ENCODE measurements at places on chromosomes 7 and 10. TPM values are rescaled to one million over a fixed set of nuclear protein-coding genes. Genes with fewer than 3 reads are reported as not detected.

Gene LIPK
- not detected for total RNA-seq

Gene LIPN
- not detected for total RNA-seq

Gene GDI2
- 130 TPM for total RNA-seq

- no peak for DNase-seq
Measured at GRCh38 chr7:70466725-70467364, 665.1 kb upstream of the GALNT17 start.

DNA sequence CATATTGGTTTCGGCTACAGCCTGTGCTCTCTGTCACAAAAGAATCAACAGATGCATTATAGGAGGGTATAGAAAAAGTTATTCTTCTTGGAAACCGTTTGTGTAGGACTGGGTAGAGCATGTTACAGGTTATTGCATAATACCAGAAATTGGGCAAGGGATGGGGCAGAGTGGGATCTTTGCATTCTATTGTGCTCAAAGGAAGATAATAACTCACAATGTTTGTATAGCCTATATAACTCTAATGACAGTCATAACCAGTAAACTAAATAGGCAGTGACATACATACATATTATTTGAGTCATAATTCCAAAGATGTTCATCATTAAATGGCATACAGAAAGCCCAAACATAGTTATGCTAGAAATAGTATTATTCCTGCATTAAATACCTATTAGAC is 179.7 kb downstream of the XPNPEP1 start:
- DNase-seq = no peak

DNA sequence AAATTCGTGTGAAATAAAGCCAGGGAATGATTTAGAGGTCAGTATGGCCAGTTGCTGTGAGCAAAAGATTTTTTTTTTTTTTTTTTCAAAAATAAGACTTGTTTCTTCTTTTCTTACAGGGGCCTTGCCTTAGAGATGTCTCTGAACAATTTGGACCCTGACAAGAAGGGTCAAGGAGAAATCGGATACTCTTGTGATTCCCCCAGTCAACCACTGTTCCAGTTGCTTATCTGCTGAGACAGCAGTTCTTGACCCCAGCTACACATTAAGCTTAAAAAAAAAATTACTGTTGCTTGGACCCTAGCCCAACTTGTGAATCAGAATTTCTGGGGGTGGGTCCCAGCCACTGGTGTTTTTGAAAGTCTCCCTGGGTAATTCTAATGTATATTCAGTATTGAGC is 12.0 kb upstream of the FMC1 start:
- DNase-seq = no peak

DNA sequence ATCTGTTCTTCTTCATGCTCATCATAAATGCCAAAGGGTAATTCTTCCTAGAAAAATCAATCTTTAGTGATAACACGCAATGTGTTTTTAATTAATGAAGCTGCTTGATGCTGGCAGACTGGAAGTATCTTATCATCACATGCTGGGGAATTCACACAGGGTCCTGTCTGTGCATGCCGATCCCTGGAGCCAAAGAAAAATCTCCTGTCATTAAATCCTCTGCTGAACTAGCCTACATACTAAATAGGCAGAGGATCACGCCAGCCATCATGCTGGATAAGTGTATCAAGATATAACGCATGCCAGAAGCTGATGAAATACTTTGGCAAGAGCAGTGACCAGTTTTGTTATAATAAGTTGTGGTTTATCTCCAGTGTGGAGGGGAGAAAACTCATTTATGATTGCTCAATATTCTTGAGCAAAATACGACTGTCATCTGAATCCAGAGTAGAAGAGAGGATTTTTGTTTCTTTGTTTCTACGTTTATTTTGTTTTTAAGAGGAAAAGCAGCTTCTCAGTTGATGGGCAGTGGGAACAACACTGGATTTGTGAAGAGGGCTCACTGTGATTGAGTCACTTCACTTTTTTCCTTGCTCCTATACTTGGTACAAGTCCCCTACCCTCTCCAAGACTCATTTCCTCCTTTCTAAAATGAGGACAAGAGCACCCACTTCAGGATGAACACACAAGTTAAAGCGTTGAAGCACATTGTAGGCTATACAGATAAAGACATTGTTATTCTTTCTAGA is 649.1 kb downstream of the TNS3 start:
- DNase-seq = peak; percentile 59

- no peak for DNase-seq
Measured at GRCh38 chr7:157568770-157569584, 232.2 kb downstream of the DNAJB6 start.

DNA sequence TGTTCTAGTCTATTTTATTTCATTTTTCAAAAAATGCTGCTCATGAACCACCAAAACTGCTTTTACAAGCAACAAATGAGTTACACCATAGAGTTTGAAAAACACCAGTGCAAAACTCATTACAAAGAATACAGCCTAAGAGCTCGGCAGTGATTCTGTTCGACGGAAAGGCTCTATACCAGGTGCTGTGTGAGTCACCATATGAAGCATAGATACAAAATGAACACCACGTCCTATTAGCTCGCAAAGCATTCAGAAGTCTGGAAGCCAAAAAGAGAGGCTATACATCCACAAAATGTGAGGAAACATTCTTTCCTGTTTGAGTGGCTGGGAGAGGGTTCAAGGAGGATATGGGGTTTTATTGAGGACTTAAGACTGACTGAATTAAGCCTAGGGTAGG is 136.1 kb downstream of the ATE1 start:
- DNase-seq = no peak

DNA sequence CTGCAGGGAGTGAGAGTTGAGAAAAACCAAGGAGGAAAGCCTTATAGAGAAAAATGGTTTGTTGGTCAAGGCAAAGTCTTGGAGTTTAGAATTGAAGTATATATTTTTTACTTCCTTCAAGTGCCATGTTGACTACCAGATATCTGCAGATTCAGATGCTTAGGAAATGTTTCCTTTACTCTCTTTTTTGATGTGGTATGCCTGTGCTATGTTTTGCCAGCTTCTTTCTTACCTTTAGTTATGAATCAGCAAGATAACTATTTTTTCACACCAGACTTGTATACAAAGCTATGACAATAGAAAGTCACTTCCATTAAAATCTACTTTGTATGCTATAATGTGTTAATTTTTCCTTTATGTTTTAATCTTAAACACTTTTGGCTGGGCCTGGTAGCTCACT is 3.6 kb downstream of the R3HCC1L start:
- no peak for DNase-seq

- no peak for DNase-seq
Measured at GRCh38 chr7:150326657-150327268, 3.4 kb upstream of the ACTR3C start.
